ENCODE measurements at places on chromosomes 5 and 9.

GRCh38 chr9:116361547-116361946, 208.0 kb downstream of the PAPPA start:
- no peak for DNase-seq

GRCh38 chr5:58759745-58760144, 176.9 kb downstream of the RAB3C start:
- DNase-seq: peak; percentile 34

GRCh38 chr9:35335164-35335563, 154.7 kb upstream of the RUSC2 start:
- no peak for DNase-seq

DNA sequence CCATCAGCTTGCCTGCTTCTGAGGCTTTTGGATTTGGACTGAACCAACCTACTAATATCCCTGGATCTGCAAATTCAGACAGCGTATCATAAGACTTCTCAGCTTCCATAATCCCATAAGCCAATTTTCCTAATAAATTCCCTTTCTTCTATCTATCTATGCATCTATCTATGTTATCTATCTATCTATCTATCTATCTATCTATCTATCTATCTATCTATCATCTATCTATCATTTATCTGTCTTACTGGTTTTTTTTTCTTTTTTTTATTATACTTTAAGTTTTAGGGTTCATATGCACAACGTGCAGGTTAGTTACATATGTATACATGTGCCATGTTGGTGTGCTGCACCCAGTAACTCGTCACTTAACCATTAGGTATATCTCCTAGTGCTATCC, 2045.4 kb upstream of the CDH6 start:
- no peak for DNase-seq

GRCh38 chr5:135319928-135320606, 79.0 kb downstream of the MACROH2A1 start:
- no peak for DNase-seq

- DNase-seq: no peak
Measured at GRCh38 chr9:14706530-14707140, 13.4 kb upstream of the ZDHHC21 start.

GRCh38 chr5:133849116-133849515, 119.3 kb downstream of the C5orf15 start:
- DNase-seq: no peak

DNA sequence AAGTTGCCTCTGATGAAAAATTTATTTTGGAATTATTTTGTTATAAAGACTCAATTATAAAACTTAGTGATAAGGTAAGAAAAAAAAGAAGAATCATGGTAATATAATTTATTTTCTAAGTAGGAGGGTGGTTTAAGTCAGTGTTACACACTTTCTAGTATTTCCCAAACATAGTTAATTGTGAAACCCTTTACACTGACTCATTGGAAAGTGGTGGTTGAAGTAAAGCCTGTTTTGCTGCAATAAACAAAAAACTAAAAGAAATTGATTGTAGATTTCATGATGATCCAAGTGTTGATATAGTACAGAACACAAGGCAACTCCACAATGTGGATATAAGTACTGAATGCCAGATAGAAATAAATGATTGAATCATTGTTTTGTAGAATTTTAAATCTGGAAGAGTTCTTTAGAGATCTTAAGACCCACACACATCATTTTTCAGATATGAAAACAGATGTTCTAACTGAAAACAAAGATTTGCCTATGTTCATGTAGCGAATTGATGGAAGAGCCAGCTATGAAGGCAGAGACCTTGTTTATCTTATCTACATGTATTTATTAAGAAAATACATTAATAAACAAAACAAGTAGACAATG, 539.8 kb downstream of the PRELID2 start:
- DNase-seq: no peak

All from AML-193 (cell line).